ENCODE measurements at places on chromosomes 6 and 20.

DNA sequence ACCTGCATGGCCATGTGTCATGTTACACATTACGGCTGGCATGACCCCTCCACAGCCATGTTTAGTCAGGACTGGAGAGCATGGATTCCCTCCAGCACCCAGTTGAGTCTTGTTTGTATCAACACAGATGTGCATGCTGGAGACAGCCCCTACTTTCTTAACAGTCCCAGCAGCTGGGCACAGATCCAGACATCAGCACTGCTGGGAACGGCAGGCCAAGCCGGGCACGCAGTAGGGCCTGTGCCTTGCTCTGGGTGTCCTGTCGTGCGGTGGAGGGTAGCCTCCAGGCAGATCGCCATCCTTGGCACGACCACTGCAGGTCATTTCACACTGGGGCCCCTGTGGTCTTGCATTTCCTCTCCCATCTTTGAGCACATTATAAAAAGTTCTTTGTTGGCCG, 381.4 kb downstream of the SMOC2 start:
- no peak for DNase-seq

GRCh38 chr6:169724494-169725124, at the start of gene PHF10:
TSS of gene PHF10 (minus strand) at chr6:169724500. CDS start at chr6:169723931, 569 bp downstream.
- DNase-seq: peak; percentile 57

DNA sequence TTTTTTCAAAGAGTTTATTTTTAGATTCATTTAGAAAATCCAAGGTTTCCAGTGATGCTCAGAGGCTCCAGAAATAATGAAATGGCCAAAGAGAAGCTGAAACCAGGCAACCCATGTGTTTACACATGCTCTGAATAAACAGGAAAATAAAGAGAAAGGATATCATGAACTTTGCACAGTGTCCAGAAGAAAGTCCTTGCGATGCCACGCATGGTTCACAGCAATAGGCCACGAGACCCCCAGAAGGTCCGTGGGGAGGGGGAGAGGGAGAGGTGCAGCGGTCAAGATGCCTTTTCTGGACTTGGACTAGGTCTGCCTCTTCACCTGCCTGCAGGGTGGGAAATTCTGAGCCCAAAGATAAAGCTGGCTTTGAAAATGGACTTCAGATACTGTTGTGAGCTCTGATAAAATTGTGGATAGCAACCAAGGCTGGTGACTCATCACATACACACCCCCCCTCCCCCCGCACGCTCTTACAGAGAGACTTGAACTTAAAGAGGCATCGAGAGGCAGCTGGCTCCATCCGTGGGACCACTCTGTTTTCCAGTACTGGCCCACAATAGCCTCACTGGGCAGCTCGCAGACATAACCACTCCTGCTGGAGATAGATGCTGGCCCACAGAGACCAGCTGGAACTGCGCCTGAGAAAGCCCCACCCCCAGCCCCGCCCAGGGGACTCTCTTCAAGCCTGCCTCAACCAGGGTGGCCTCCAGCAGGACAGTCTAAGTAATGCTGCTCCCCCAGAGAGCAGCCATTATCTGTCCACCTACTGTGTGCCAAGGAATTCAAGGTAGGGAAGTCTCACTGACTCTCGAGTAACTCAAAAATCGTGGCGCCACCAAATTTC, 21.2 kb upstream of the NFATC2 start:
- DNase-seq: no peak

DNA sequence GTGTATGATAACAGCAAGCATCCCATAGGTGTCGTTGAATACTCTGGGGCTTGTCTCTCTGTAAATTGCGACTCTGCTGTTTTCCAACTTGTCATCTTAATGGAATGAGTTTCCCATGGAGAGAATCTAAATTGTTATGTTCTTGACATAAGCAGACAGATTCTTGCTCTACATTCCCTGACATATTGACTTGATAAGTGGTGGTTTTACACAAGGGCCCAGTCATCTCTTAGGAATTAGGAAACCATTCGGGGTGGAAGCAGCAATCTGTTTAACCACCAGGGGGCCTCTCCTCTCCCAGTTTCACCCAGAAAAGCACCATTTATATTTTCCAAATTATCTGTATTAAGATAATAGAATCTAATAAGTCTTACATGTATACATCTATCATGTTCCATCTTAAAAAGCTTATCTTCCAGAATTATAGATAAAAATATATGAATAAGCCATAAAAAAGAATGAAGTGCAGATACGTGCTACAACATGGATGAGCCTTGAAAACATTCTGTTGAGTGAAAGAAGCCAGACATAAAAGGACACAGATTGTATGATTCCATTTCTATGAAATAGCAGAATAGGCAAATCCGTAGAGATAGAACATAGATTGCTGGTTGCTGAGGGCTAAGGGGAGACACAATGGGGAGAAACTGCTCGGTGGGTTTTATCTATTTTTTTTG, 23.1 kb upstream of the MROH8 start:
- no peak for DNase-seq

DNA sequence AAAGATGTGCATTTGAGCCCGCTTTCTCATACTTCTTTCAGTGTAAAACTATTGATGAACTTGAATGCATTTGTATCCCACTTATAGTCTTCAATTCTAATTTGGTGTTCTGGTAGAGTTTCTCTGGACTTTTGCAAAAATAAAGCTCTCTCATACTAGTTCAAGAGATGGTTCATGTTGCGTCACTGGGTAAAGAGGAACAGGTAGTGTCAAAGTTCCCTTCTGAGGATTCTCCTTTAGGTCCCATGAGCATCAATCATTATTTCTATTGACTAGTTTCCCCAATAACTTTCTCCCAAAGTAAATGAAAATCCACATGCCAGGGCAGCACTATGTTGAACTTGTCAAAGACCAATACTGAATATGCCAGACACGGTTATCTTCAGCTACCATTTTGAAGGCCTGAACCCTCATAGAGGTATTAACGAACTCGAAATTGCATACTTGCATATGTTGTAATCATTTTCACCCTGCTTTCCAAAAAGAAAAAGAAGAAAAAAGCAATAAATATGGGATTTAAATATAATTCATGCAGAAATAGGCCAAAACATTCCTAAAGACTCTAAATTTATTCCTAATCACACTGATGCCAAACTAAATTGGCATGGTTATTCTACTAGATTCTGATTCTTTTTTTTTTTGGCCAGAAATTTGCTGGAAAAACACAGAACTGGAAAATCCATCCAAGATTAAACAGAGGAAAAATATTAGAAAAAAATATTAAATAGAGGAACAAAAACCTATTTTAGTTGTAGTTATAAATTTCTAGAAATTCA, 84.5 kb downstream of the SGK1 start:
- no peak for DNase-seq

GRCh38 chr6:128421788-128422187, 98.6 kb downstream of the PTPRK start:
- DNase-seq: no peak

DNA sequence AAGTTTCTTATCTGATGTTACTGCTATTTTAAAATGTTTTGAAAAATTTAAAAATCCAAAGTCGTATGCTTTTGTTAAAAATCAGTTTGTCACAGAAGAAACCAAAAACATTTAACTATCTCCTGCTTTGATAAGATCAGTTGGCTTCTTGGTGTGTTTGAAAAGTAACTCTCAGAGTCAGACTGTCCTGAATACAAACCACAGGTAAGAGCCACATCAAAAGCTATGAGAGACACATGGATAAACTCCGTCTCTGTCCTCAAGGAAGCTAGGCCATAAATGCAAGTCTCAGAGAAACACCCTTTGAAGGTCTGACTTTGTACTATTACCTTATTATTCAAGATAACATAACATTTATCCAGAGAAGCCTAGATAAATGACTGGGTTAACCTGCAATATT, 7.7 kb downstream of the HBS1L start:
- no peak for DNase-seq

- DNase-seq: no peak
Observed at GRCh38 chr6:44481056-44481455, 93.5 kb downstream of the CDC5L start.

GRCh38 chr20:15287329-15287728, 949.9 kb upstream of the FLRT3 start:
- DNase-seq: no peak

- DNase-seq: no peak
Observed at GRCh38 chr6:51753635-51754034, 333.8 kb downstream of the PKHD1 start.

GRCh38 chr20:1776681-1777475, 118.3 kb upstream of the SIRPA start:
- DNase-seq: peak; percentile 56

DNA sequence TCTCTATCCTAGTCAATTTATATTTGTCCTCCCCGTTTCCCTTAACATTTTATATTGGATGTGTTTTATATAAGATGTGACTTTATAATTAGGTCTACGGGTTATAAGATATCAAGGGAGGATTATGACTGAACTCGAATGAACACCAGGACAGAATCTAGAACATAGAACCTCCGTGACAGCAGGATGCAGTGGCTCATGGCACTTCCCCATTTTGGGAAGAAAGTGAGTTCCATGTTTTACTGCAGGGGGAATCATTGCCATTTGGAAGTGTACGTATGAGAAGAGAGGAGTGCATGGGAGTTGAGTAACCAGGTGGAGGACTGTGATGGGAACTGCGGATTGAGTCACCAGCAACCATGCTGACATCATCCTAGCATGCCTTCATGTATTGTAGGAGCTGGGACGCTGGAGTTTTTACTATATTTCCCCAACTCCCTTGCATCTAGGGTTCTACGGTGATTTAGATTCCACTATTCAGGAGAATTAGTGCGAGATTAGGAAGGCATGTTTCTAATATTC, 56.1 kb upstream of the FOXC1 start:
- no peak for DNase-seq

DNA sequence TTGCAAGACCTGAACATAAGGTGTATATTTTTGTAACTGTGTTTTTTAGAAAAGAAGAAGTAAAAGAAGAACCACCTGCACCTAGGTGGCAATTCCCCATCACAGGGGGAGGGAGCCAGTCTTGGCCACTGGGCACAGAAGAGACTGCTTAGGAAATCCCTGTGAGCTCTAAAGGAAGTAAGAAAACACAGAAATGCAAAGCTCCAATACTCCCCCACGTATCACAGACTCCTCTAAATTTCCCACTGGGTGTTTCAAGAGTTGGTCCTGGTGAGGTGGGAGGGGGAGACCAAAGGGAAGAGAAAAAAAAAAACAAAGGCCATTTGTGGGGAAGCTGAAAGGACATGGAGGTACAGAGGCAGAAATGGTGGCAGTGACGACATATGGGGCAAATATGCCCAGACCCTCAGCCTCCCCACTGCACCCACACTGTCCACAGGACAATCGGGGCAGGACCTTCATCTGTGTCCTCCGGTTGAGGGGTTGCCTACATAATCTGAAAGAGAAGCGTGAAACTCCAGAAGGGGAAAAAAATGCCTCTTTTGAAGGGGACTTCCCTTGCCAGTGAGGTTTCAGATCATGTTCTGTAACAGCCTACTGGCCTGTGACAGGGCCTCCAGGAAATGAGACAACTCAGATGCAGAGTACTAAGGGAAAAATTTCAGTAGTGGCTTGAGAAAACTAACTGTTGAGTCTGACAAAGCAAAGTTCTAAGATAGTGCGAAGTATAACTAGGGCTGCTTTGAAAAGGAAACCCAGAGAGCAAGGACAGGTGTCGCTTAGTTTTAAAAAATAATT, 226.2 kb upstream of the MARCKS start:
- no peak for DNase-seq

- no peak for DNase-seq
Observed at GRCh38 chr6:34871853-34872252, 16.0 kb downstream of the TAF11 start.
